ENCODE measurements at places on chromosomes 6 and 20.

GRCh38 chr20:34562641-34563040 is 4.1 kb downstream of the MAP1LC3A start:
- DNase-seq, result no peak

- DNase-seq, result no peak
Measured at GRCh38 chr6:111813237-111813636, 60.0 kb downstream of the FYN start.

DNA sequence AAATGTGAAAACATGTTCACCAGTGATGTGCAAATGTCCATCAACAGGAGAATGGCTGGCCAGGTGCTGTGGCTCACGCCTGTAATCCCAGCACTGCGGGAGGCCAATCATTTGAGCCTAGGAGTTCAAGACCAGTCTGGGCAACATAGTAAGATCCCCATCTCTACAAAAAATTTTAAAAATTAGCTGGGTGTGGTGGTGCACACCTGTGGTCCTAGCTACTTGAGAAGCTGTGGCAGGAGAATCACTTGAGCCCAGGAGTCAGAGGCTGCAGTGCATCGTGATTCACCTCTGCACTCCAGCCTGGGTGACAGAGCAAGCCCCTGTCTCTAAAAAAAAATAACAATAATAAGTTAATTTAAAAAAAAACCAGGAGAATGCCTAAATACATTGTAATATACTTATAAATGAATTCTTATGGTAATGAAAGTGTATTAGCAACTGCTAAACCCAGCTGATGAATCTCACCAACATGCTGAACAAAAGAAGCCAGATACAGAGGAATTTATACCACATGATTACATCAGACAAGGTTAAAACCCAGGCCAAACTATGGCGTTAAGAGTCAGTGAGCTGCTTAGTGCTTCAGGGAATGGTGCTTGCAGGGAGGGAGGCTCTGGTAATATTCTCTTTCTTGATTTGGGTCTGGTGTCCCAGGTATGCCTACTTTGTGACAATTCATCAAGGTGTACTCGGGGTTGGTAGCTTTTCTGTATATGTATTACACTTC is 36.4 kb downstream of the RPP40 start:
- no peak for DNase-seq

DNA sequence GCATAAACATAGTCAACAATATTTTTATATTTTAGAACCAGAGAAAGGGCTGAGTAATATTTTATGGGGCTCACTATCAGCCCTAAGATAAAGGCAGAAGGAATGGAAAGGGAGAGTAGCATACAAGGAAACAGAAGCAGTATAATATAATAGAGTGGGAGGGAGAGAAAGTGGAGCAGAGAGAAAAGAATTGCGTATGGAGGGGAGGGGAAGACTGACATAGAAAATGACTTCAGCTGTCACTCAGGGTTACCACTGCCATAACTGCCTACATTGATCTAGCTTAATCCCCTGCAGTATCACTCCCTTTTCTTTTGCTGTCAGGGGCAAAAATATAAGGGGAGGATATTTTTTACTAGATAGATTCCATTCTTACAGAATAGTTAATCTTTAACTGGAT is 1133.5 kb upstream of the MAP3K7 start:
- DNase-seq, result no peak

GRCh38 chr6:5695260-5696245 is 311.2 kb downstream of the NRN1 start:
- no peak for DNase-seq

- no peak for DNase-seq
Measured at GRCh38 chr20:62524505-62524911, 48.7 kb upstream of the GATA5 start.

GRCh38 chr6:127115084-127115655 is 3.3 kb upstream of the RSPO3 start:
- no peak for DNase-seq

DNA sequence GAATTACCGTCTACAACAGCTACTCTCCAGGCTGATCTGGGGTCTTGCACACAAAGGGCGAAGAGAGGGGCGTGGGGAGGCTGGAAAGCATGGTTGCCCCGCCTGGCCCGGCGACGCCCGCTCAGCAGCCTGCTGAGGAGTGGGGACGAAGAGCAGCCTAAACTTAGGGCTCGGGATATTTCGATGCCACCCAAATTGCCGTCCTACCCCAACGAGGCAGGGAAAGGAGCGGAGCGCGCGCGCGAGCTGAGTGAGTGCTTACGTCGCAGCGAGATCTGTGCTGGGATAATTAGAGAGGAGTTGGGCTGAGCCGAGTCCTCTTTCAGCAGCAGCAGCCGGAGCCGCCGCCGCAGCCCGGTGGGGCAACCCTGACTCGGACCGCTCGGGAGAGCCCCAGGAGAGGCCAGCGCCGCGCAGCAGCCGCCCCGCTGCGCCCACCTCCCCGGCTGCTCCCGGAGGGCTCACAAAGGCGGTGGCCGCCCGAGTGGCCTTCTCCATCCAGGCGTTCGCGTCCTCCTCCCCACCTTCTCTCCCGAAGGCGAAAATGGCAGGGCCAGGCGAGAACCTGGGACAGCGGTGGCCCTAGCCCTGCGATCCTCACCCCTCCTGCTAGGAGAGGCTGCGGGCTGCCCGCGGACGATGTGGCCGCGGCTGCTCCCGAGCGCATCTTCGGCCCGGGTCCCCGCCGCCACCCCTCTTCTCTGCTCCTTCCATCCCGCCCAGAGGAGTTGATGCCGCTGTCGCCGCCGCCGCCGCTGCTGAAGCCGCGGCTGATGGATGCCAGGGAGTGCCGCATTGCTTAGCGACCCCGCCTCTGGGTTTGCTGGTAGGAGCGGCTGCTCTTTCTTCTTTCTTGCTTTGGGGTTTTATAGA is at the start of gene CLVS2:
Gene CLVS2, plus strand, starts transcription at position 315 of the 873 bp plus-strand sequence. CDS start 1,543 bp downstream, outside the sequence.
- DNase-seq, result no peak

GRCh38 chr6:112332274-112332673 is 14.9 kb upstream of the RFPL4B start:
- no peak for DNase-seq

- no peak for DNase-seq
Measured at GRCh38 chr6:16089232-16090062, 39.4 kb upstream of the MYLIP start.

DNA sequence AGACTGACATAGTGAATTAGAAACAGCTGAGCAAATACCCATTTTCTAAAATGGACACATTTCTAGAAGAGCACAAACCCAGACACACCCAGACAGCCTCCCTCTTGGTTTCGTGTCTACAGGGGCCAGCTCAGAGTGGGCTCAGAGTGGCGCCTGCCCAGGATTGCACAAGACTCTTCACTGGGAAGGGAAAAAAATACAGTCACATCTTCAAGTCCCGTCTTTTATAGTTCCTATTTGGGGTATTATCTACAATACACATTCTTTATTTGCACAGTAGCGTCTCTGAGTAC is 246.1 kb upstream of the AFDN start:
- DNase-seq, result no peak

DNA sequence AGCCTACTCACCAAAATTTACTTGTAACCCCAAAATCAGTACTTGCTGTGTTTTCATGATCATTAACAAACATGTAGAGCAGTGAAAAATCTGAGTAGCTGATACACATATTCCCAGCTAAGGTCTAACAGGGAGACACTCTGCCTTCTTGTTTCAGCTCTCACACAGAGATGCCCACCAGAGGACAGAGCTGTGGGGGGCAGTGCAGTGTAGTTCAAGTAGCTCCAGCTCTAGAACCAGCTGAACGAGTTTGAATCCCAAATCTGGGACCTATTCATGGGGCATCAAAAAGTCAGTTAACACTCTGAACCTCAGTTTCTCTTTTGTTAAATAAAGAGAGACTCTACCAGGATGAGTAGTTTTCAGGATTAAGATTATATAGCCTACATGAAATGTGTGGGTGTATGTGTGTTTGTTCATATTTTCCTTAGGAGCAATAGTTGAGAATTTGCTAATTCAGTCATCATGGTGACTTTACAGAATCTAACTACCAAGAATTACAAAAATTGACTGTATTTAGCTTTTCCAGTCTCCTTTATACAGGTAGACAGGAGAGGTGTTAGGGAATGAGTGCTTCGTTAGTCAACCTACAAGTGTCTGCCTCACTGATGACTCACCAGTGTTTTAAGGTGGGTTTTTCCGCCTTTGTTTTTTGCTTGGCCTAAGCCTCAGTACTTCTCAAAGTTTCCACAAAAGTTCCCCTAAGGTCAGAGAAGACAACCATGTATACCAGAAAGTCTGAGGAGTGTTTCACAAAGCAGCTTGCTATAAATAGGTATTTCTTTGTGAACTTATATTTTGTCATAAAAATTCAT is 164.0 kb upstream of the RUNX2 start:
- DNase-seq, result no peak

GRCh38 chr20:50915424-50915823 is 15.8 kb downstream of the ADNP start:
- DNase-seq, result no peak

GRCh38 chr20:48832405-48832730 is 4.6 kb upstream of the PREX1 start:
- no peak for DNase-seq

DNA sequence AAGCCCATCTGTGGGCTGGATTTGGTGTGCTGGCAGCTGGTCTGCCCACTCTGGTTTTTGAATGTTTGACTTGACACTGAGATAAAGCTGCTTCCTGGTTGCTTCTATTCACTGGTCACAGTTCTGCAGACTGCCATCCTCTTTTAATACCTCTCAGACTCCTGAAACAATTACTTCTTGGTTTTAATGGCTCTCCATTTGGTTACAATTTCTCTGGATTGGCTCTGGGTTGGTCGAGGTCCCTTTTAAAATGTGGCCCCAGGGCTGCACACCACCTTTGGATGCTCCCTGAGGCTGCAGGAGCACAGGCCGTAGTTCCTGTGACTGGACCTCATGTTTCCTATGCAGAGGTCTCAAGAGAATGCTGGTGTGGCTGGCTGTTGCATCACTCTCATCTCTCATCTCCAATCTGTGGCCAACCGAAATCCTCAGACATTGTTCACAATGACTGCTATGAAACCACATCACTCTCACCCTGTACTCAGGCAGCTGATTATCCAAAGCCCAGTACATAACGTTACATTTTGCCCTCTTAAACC is 98.5 kb downstream of the INSM1 start:
- no peak for DNase-seq

DNA sequence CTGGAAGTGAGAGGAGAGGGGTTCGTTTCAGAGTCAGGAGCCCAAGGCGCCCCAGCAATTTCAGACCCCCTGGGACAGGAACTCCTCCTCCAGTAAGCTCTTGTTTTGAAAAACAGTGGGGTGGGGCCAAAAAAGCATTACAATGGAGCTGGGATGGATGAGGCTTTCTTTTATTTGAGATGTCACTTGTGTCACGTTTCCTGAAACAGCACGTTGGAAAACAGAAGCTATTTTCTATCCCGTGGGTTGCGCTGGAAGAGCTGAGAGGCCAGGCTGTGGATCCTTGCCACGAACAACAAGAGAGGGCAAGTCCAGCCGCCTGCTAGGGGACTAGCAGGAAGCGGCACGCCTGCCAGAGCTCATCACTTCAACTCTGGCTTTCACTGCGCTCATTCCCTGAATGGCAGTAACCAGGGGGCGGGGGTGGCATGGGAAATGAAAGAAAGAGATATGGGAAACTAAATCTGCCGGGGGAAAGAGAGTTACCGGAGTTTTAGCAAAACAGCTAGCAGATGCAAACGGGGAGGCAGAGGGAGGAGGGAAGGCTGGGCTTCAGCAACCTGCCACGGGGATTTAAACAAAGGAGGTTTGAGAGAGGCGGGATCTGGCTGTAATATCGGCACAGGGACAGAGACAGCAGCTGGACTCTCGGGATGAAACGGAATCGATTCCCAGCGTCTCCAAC is 34.6 kb downstream of the GCNT2 start:
- no peak for DNase-seq

DNA sequence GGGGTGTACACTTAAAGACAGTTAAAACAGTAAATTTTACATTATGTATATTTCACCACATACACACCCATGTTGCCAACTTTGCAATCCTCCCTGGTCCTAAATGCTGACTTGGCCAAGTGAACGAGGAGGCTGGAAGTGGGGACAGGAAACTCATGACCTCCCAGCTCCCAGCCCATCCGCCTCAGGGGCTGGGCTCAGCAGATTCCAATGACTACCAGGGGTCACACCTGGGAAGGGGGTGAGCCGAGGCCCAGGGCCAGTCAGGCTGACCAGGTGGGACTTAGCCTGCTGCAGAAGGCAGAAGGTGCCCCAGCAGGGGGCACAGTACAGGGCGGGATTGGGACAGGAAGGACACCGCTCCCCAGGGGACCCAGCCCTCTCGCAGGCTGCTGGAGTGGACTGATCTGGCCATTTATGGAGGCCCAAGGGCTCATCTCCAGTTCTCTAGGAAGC is 2.4 kb downstream of the SIGLEC1 start:
- DNase-seq, result no peak

DNA sequence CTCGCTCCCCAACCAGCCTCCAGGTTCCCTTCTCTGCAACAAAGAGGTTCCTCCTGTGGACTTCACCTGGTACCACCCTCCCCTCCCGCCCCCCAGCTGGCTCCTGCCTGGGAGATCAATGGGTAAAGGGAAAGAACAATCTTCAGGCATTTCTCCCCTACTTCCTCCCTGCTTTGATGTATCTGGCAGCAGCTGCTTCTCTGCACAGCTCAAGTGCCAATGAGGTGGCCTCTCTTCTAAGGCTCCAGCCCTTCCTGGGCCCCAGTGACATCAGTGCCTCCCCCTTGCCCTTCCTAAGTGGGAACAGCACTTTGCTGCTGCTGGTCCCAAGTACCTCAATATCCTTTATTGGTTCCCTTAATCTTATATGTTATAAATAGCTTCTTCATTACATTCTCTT is 23.5 kb downstream of the MOCS1 start:
- DNase-seq, result no peak

GRCh38 chr6:93163146-93163545 is 256.2 kb downstream of the EPHA7 start:
- no peak for DNase-seq

DNA sequence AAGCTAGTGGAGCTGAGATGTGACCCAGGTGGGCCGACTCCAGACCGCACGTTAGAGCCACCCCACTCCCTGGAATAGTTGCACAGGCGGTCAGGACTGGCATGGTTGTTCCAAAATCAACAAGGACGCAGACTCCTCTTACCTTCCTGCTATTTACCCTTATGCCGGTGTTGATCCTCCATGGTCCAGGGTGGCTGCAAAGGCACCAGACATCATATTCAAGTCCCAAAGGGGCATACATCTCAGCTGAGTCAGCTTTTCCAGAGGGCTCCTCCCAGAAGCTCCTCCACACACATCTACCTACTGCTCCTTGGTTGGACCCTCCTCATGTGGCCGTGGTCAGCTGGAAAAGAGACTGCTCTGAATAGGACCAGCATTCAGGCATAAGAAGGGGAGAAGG is 112.2 kb downstream of the SYCP2 start:
- no peak for DNase-seq

GRCh38 chr6:111624401-111625098 is 18.9 kb upstream of the TRAF3IP2 start:
- DNase-seq, result no peak

DNA sequence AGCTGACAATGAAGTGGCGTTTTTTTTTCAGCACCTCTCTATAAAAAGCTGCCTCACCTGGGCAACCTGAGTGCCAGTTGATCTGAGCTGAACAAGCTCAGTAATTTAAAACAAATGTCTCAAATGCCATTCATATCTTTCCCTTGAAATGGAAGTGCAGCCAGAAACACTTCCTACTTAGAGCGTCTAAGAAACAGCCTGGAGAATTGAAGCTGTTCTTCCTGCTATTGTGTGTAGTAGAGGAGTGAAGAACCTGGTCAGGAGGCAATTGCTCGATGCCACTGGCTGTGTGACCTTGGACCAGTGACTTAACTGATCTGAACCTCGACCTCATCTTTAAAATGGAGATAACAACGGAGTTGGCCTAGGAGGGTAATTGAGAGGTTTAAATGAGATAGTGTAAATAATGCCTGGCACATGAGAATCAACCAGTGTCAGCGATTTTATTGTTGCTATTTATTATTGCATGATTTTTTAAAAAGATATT is 95.4 kb upstream of the FOXQ1 start:
- DNase-seq, result no peak

- DNase-seq, result no peak
Measured at GRCh38 chr20:52779125-52779524, 193.0 kb upstream of the TSHZ2 start.
